Vagina (tissue), 2 donors: ENCODE measurements at places on chromosomes 6 and 20.

- no peak overlapping the region for H3K27ac ChIP-seq
- H3K4me1 ChIP-seq: no peaks in the 10 kb centered on the region
- no peaks in the 10 kb centered on the region for H3K27me3 ChIP-seq
- no peaks in the 10 kb centered on the region for H3K36me3 ChIP-seq
Measured at GRCh38 chr6:6982663-6983062, 125.1 kb upstream of the RREB1 start.

DNA sequence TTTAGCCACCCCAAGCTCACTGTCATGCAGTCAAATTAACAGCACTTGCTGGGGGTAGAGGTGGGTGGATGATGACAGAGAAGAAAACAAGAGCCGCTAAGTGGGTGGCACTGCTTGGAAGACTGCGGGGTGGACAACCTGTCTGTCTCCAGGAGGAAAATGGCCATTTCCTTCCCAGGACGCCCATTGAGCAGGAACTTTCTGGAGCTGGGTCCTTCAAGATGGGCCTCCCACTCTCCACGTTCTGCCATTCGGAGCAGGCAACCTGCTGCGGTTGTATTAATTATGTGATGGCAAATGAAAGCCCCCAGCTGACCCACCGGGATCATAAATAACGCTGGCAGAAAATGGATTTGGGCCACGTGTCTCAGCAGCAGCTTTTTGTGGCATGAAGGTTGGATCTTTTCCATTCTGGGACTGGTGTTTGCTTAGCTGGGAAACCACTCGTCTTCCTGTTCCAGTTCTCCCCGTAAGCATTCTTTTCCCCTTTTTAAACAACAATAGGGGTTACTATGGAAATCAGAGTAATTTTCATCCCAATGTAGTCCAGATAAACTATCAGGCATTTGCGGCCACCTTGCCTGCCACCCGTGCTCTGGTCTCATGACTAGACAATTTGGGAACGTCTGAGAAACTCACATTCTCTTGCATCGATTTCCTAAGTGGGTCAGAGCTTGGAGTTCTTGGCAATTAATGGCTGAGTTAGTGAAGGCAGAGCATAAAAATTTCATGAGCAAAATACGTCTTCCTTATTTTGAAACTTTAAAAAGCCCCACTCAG lies 215.5 kb downstream of the ANKRD60 start:
- no peaks in the 10 kb centered on the region for H3K36me3 ChIP-seq
- no peak for DNase-seq
- no peak overlapping the region for H3K4me3 ChIP-seq
- peak overlapping the region; percentile 81 for H3K27ac ChIP-seq
- peaks cover 53% of the 10 kb centered on the region for H3K4me1 ChIP-seq
- no peaks in the 10 kb centered on the region for H3K27me3 ChIP-seq

DNA sequence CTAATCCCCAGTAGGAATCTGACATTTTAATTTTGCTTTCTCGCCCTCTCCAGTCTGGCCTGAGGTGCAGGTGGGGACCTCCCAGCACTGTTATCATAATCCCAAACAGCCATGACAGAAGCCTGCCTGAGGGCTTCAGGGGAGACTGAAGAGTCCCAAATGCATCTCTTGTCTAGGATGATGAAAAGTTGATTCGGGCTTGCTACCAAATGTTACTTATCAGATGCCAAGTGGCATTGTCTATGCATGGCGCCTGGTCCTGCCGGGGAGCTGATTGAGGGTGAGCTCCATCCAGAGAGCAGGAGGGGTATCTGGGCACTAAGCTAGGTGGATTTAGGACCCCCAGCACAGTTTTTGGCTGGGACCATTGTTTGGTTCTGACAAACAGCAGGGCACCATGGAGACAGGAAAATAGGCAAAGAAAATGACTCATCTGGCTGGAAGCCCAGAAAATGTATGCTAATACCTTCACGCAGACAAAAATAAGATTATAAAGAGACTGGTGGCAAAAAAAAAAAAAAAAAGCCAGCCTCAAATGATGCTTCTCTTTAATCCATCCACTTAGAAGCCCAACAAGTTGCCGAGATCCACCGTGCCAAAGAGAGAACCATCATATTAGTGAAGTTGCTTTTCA lies 513.7 kb upstream of the SULF2 start:
- DNase-seq: no peak
- H3K4me3 ChIP-seq: no peak overlapping the region
- no peaks in the 10 kb centered on the region for H3K36me3 ChIP-seq
- no peak overlapping the region for H3K27ac ChIP-seq
- peaks cover 15% of the 10 kb centered on the region for H3K4me1 ChIP-seq

DNA sequence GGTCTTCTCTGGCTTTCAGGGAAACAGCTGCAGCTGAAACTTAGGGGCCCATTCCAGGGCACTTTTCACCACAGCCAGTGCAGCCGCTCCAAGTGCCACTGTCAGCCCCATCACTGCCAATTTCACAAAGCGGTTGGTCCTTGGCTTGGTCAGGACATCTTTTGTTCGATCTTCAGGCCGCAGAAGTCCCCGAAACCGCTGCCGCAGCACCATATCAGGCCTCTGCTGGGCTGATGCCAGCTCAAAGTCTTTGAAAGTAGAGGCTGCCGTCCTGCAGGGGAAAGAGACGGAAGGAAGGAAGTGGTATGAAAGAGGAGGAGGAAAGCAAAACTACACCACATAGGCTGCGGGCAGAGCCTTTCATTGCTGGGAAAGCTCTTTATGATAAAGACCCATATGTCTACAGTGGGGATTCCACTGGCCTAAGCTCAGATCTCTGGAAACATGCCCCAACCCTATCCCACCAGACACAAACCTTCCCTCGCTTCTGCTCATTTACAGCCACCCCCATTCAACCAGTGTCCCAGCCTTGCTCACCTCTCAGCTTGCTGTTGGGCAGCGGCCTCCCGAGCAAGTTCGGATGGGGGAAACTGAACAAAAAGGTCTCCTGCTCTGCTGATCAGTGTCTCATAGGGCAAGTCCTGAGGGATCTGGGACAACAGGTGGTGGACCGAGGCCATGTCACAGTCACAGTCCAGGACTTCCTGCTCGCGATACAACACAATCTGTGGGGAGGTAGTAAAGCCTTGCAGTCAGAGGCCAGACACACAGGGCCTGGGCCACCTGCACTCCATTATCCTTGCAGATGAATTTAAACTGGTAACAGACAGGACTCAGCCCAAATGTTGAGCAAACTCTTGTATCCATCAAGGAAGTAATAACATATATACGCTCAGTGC lies 23.5 kb downstream of the TBC1D20 start:
- H3K36me3 ChIP-seq: peaks cover 77% of the 10 kb centered on the region
- H3K27ac ChIP-seq: no peak overlapping the region
- H3K27me3 ChIP-seq: no peaks in the 10 kb centered on the region
- peaks cover 10% of the 10 kb centered on the region for H3K4me1 ChIP-seq

GRCh38 chr6:167400482-167401138 lies 75.7 kb downstream of the TTLL2 start:
- no peaks in the 10 kb centered on the region for H3K36me3 ChIP-seq
- no peaks in the 10 kb centered on the region for H3K27me3 ChIP-seq
- no peaks in the 10 kb centered on the region for H3K4me1 ChIP-seq

DNA sequence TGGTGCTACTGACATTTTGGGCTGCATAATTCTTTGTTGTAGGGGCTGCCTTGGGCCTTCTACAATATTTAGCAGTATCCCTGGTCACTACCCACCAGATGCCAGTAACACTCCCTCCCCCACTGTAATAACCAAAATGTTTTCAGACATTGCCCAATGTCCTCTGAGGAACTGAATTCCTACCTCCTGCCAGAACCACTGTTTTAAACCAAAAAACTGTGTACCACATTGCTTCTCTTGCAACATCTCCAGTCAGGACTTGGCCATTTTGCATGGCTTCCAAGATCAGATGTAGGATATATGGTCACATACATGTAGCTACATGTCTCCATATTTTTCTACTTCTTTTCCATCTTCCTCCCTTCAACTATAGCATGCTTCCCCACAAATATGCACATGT lies 97.4 kb upstream of the IFNGR1 start:
- no peaks in the 10 kb centered on the region for H3K27me3 ChIP-seq
- no peaks in the 10 kb centered on the region for H3K36me3 ChIP-seq
- H3K27ac ChIP-seq: no peak overlapping the region
- DNase-seq: no peak
- H3K4me1 ChIP-seq: no peaks in the 10 kb centered on the region

DNA sequence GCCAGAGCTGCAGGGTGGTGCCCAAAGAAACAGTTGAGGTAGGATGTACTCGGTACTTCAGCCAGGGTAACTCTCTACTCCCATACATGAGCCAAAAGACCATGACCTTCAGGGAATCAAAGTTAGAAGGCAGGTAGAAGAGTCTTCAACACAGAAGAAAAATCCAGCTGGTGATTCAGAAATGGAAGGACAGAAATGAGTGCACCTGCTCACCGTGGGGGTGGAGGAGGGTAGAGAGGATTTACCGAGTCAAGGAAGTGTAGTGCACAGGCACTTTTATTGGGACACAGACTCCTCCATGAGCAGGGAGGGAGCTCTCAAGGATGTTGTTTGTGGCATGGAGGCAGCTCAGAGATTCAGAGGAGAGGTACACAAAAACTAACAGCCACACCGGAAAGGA lies 330.3 kb upstream of the PRDM1 start:
- no peaks in the 10 kb centered on the region for H3K36me3 ChIP-seq
- no peak overlapping the region for H3K4me3 ChIP-seq
- no peak for DNase-seq
- no peaks in the 10 kb centered on the region for H3K27me3 ChIP-seq
- no peak overlapping the region for H3K27ac ChIP-seq
- H3K4me1 ChIP-seq: peaks cover 28% of the 10 kb centered on the region

DNA sequence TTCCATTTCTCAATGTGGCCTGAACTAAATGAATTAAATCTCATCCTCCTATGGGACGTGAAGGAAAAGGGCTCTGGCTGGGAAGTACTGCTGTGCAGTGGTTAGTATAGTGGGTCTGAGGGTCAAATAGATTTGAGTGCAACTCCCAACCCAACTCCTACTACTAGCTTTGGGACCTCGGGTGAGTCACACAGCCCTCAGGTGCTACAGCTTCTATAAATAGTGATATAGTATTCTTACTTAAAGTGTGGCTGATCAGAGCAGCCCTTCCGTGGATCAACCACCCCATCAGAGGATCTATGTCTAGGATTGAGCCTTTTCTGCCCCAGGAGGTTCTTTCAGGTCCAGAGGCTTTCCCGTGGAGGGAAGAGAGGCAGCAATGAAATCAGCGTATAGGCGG lies 904 bp upstream of the UST start:
- H3K36me3 ChIP-seq: no peaks in the 10 kb centered on the region
- DNase-seq: no peak
- H3K4me1 ChIP-seq: peaks cover 22% of the 10 kb centered on the region
- H3K4me3 ChIP-seq: peak overlapping the region; percentile 86

DNA sequence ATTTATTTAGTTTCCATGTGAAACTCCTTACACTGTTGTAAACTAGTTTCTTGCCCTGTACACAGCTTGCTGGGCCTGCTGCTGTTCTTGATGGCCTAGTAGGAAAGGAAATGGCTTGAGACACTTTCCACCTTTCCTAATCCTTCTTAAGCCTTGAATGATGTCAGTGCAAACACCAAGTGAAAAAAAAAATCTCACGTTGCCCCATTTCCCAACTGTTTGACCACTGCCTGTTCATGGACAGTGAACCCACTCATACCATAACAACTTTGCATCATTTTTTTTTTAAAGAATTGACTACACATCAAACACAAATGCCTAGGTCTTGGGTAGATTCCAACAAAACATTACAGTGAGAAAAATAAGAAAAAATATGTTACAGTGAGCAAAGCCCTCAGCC lies 653.6 kb upstream of the FLRT3 start:
- H3K36me3 ChIP-seq: no peaks in the 10 kb centered on the region
- no peaks in the 10 kb centered on the region for H3K27me3 ChIP-seq
- no peak for DNase-seq
- no peak overlapping the region for H3K4me3 ChIP-seq
- no peak overlapping the region for H3K27ac ChIP-seq

DNA sequence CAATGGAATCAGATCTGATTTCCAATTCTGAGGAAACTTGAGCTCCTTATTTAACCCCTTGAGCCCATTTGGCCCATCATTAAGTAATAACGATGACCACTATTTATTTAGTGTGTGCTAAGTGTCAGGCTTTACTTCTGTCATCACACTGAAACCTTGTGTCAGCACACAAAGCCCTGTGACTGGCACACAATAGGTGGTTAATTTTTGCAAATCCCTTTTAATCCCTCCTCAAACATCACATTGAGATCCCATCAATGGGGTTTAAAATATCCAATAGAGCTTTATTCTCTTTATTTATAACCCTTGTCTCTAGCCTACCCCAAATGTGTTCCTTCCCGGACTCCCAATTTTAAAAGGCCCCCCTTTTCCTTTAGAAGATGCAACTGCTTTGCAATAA lies 656.8 kb upstream of the CHD6 start:
- H3K4me3 ChIP-seq: no peak overlapping the region
- no peaks in the 10 kb centered on the region for H3K36me3 ChIP-seq
- no peak for DNase-seq
- no peak overlapping the region for H3K27ac ChIP-seq
- no peaks in the 10 kb centered on the region for H3K27me3 ChIP-seq

GRCh38 chr20:31835554-31835953 lies 9.8 kb downstream of the FOXS1 start:
- no peak overlapping the region for H3K4me3 ChIP-seq
- peak overlapping the region; percentile 13 for H3K27ac ChIP-seq
- H3K4me1 ChIP-seq: peaks cover 21% of the 10 kb centered on the region
- no peaks in the 10 kb centered on the region for H3K27me3 ChIP-seq

GRCh38 chr6:157711060-157711459 lies 112.0 kb upstream of the SNX9 start:
- no peaks in the 10 kb centered on the region for H3K27me3 ChIP-seq
- H3K36me3 ChIP-seq: no peaks in the 10 kb centered on the region
- peaks cover 5% of the 10 kb centered on the region for H3K4me1 ChIP-seq
- no peak for DNase-seq
